Activated CD4-positive, alpha-beta T cell treated with anti-CD3 and anti-CD28 coated beads, Interleukin-2, amount 50 U/mL, for 48 hours (primary cell): ENCODE measurements at places on chromosomes 11 and 22.

- no peak for DNase-seq
These were observed 32.7 kb upstream of the TXNRD2 start for GRCh38 chr22:19974268-19974861.

DNA sequence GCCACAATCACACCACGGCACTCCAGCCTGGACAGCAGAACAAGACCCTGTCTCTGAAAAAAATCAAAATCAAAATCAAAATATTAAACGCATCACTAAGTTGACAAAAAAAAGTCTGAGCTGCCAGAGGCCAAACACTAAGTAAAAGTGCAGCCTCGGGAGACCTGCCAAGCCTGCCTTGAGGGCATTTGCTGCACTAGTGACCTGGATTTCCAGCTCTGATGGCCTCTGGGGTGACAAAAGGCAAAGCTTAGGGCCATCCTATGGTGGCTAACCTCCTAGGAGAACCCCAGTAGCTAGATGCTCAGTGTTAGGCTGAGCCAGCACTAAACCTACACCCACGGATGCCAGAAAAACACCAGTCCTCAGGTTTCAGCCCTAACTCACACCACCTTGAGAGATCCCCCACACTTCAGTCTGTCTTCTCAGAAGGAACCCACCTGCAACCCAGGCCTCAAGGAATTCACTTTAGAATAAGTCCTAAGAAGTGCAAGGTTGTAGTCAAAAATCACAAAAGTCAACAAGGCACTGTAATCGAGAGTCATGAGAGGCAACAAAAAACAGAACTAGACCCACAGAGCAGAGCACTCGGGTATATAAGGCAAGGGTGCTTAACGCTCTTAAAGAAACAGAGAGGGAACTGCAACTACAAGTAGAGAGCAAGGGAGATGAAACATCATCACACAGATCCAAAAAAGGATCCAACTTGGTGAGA, 28.6 kb downstream of the GNB1L start:
- DNase-seq = no peak

- DNase-seq = no peak
These were observed 746.1 kb downstream of the LUZP2 start for GRCh38 chr11:25242928-25243327.

GRCh38 chr11:85823816-85824215, 12.9 kb upstream of the SYTL2 start:
- no peak for DNase-seq

DNA sequence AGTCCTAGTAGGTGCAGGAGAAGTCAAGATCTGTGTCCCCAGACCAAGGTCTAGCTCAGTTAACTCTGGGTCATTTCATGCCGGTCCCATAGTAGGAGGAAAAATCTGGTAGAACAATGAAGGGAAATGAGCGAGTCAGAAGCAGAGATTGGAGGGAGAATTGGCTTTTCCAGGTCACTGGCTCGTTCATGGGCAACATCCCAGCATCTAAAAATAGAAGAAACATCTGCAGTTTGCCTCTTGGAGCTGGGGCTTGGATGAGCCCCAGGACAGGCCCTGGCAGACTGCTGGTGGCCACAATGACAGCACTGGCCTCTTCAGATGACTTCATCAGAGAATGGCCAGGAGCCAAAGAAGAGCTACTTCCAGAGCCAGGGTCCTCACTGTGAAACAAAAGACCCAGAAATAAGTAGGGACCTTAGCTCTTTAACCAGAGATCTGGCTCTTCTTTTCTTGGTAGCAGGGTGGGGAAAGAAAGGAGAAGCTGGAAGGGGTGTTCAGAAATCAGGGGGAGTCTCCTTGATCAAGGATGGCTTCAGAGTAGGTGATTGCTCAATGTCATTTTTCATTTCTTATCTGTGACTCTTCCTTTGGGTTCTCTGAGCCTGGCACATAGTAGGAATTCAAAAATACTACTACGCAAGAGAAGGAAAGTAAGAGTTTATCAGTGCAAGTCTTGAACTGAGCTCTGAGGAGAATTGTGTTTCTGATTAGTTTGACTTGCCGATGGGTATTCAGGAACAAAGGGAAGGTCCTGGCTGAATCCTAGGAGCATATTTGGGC, 102.6 kb downstream of the TMPRSS5 start:
- DNase-seq = no peak

DNA sequence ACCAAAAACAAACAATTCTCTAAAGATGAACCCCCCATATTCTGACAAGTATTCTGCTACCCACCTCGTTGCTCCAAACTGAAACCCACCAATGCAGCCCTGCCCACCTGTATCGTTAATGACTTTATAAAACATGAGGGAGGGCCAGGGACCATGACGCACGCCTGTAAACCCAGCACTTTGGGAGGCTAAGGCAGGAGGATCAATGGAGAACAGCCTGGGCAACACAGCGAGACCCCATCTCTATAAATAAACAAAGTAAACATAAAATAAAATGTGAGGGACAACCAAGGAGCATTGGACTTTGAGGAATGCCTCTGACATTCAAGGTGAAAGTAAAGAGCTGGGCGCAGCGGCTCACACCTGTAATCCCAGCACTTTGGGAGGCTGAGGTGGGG, 39.8 kb upstream of the ATXN10 start:
- DNase-seq = no peak

DNA sequence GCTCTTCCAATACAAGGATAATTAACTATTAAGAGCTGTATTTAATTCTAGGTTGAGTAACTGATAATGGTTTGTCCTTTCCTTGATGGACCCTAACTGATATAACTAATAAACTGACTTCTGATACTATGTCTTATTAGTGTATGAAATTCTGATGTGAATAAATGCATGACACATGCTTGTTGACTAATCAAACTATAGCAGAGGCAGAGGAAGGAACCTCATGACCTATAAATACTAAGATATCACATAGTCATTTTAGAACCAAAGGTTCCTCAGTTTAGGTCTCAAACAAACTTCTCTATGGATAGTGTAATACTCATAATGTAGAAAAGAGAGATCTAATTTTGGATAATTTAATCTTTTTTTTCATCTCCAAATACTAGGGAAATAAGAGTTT, 4.8 kb upstream of the HBD start:
- DNase-seq = no peak

- DNase-seq = no peak
These were observed 318.7 kb downstream of the BRD1 start for GRCh38 chr22:49509016-49509415.

- no peak for DNase-seq
These were observed 11.8 kb downstream of the TMEM184B start for GRCh38 chr22:38260761-38261681.
